Stimulated activated CD8-positive, alpha-beta memory T cell treated with anti-CD3 and anti-CD28 coated beads, Interleukin-4, amount 100 ng/mL, for 1 hour (primary cell): ENCODE measurements at places on chromosomes 16 and 17.

- DNase-seq = no peak
These were observed 165.6 kb upstream of the KCNJ16 start for GRCh38 chr17:69909389-69909788.

- DNase-seq = peak; percentile 45
These were observed 75.9 kb upstream of the TNRC6C start for GRCh38 chr17:77882481-77883212.

GRCh38 chr16:84613408-84614072, 4.3 kb downstream of the COTL1 start:
- DNase-seq = no peak

DNA sequence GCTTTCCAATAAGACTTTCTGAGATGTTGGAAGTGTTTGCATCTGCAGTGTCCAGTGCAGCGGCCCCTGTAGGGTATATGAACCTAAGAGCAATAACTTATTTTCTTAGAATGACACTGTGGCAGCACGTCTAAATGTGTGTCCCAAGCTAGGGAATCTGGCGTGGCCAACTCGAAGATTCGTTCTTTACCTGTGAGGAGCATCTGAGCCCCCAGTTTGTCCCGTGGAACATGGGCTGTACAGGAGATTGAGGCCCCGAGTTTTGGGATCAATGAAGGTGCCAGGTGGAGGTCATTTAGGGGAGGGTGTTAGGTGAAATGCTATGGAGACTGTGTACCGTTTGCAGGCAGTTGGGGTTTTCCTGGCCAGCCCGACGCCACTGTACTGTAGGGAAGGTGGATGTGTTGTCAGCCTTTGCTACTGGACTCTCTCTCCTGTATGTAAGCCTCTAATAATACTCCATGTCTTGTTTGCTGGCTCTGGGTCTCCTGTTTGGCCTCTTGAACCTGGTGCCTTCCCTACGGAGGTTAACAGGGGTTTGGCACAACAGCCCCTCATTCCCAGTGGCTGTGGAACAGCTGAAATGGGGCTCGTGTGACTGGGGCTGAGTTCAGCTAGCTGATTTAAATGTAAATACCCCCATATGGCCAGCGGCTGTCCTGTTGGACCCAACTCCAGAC, 45.5 kb upstream of the SDK2 start:
- no peak for DNase-seq

GRCh38 chr16:78784771-78785170, 685.3 kb downstream of the WWOX start:
- no peak for DNase-seq

DNA sequence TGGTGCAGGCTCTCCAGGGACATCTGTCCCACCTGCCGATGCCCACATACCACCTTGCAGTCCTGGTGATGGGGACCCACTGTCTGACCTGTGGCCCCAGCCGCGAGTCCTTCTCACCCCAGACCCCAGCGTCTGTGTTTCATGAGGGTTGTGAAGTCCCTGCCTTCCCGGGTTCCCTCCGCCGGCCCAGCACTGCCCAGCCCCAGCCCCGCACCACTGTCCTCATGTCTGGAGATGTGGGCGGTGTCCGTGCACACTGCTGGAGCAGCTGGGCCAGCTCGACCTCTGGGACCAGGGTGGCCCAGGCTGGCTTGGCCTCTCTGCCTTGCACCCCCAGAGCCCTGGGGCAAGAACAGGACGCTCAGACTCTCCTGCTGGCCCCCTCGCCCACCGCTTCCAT, 199.5 kb upstream of the CIBAR2 start:
- no peak for DNase-seq

- no peak for DNase-seq
These were observed 643 bp downstream of the HIGD1B start for GRCh38 chr17:44848257-44848795.

DNA sequence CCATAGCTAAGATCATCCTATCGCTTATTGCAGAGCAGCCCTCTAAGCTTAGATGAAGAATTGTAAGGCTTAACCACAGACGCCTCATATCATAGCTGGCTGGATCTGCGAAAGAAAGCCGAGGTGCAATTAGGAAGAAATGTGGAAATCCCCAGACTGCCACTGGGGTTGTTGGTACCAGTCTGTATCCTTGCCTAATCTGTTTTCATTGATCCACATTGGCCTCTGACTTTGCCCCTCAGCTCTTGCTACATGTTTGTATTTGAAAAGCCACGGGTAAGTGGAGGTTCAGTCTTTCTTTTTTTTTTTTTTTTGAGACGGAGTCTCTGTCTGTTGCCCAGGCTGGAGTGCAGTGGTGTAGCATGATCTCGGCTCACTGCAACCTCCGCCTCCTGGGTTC, 48.9 kb downstream of the TANGO6 start:
- DNase-seq = no peak

DNA sequence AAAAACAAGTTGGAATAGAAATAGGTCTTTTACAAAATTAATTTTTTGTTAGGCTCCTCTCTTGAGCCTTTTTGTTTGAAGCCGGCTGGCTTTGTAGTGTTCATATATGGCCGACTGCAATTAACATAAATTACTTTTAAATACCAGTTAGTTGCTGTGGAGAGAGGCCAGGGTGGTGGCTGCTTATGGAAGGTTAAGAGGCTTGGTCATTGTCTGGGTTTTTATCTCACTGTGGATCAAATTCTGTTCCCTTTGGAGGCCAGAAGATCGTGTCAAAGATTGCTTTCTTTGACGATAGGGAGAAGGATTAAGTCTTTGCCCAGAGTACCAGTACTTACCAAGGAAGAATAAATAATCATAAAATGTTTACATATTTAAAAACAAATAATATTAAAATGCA, 39.9 kb downstream of the MSI2 start:
- DNase-seq = no peak

- no peak for DNase-seq
These were observed 61.1 kb upstream of the CIBAR2 start for GRCh38 chr16:85173146-85173980.

- no peak for DNase-seq
These were observed 57.3 kb downstream of the RAP1GAP2 start for GRCh38 chr17:2853283-2854142.

DNA sequence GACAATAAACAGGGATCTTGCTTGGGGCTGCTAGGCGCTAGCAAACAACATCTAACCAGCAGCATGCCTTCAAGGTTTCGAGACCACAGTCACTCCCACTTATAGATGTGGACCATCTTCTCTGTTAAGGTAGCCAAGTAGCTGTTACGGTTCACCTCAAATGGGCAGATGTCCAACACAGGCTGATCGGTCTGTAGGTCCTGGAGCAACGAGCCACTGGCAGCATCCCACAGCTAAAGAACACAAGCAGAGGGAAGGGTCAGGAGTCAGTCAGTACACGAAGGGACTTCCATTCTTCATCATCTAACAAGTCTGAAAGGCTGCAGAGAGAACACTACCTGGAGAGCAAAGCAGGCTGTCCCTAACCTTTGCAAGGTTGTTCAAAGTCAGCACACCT, 16.9 kb upstream of the GLG1 start:
- no peak for DNase-seq

- no peak for DNase-seq
These were observed 91.6 kb upstream of the DNAH9 start for GRCh38 chr17:11506635-11507034.

GRCh38 chr16:89920723-89921122, 2.1 kb downstream of the MC1R start:
- no peak for DNase-seq

DNA sequence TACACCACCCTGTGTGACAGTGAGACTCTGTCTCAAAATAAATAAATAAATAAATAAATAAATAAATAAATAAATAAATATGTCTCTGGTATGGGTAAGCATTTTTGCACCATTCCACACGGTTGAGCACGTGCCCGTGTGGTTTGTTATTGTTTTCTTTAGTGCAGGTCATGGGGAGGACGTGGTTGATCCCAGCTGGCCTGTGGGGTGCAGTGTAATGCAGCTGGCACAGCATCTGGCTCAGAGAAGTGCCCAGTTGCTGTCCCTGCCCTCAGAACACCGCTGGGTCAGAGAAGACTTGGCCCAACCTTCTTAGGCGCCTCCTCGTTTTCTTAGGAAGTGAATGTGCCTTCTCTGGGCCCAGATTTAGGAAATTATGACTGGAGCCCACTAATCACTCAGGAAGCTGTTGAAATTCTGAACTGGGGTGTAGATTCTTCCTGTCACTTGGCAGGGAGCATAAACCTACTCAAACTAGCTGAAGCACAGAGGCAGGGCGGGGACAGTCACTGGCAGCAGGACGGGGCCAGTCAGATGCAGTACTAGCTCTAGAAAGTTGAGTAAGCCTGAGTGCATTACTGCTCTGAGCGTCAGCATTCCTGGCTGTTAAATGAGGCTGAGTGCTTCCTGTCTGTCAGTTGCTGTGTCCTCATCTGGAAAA, 85.9 kb downstream of the SNX29 start:
- no peak for DNase-seq

DNA sequence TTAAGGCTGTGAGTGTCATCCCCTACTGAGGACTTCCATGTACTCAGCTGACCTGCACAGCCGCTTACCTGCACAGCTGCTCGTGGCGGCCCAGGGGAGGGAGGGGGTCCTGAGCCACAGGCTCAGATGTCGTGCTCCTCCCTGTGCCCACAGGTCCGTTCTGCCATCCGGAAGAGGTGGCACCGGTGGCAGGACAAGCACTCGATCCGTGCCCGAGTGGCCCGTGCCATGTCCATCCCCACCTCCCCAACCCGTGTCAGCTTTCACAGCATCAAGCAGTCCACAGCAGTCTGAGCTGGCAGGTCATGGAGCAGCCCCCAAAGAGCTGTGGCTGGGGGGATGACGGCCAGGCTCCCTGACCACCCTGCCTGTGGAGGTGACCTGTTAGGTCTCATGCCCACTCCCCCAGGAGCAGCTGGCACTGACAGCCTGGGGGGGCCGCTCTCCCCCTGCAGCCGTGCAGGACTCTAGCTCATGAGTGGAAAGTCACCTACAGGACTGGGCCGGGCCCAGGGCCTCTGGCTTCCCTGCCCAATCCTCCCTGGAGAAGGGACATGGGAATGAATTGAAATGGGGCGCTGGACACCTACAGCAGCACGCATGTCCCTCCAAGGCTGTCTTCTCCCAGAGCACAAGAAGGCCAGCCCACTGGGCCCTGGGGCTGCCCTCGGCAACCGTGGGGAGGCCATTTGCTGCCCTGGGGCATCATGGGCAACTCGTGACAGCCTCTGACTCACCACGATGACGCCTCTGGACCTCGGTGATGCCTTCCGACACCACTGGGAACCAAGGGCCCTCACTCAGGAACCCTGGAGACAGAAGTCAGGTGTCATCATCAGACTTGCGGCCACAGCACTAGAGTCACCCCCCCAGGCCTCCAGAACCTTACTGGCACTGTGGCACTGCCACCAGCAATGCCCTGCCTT, 9.9 kb upstream of the SPPL2C start:
- no peak for DNase-seq

DNA sequence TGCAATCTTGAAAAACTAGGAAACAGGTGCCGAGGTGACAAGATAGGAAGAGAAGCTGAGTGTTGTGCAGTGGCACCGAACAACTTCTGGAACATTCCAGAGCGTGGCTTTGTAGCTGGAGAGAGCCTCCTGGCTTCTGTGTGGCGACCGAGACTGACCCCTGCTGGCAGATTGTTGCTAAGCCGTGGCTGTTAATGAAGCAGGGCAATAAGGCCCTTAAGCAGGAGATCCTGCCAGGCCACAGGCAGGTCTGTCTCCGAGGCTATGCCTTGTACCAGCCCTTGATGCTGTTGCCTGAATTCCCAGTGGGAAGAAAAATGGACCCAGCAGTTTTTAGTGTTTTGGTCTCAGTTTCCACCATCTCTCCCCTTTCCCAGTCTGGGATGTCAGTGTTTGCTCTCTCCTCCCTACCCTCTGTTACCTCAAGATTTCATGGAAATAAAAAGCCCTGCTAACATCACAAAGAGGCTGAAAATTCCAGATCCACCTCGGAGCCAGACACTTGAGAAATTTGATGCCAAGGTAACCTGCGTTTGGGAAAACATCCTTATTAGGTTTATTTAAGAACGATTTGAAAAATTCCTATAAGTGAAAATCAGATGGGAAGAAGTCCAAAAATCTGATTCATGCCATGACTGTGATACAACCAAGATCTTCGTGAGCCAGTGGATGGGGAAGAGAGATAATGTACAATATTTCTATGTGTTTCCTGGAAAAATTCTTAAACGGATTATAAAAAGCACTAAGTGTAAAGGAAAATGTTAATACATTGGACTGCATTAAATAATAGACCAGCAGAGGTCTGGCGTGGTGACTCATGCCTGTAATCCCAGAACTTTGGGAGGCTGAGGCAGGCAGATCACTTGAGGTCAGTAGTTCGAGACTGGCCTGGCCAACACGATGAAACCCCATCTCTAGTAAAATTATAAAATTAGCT, 265.1 kb downstream of the PRKCA start:
- DNase-seq = peak; percentile 59

GRCh38 chr16:3029491-3030221, 5.8 kb downstream of the THOC6 start:
- no peak for DNase-seq

DNA sequence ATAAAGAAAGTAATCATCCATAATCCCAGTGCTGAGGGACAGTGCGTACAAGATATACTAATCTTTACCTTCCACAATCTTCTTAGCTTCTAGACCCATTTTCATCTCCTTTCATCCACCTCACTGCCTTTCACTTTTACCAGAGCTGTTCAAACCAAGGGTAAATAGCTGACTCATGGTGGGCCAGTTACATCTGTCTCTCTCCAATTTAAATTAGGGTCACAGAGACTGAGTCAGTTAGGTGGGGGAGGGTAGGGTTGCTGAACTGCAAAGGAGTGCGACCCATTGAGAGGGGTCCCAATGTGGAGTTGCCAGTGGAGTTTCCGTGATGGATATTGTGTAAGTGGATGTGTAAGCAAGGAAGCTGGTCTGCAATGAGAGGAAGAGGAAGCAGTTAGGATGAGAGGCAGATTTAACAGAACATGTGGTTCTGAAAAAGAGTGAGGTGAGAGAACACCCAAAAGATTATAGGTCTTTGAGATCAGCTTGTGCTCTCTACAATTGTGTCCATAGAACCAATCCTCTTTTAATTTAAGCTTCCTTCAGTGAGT, 83.5 kb downstream of the GP2 start:
- no peak for DNase-seq

GRCh38 chr16:90032674-90033331, 13.5 kb upstream of the DBNDD1 start:
- no peak for DNase-seq

DNA sequence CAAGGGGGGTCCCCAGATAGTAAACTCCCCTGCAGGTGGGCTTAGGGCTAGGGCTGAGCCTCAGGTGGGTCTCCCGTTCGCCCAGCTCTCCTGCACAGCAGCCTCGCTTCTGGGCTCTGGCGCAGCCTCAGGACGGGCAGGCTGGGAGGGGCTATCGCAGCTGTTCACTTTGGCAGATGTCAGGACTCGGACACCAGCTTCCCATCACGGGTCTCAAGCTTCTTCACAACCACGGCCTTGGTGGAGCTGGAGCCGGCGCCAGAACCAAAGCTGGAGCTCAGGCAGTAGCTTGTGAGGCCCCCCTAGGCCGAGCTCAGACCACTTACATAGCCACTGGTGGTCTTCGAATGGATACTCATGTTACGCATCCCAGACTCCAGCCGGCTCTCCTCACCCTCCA, 26.0 kb downstream of the CLEC3A start:
- no peak for DNase-seq

GRCh38 chr17:10516638-10517037, 1.7 kb downstream of the MYH1 start:
- no peak for DNase-seq
